Type B pancreatic cell (in vitro differentiated cells): ENCODE measurements at places on chromosomes 2 and 18. TPM values are rescaled to one million over a fixed set of nuclear protein-coding genes. Genes with fewer than 3 reads are reported as not detected.
A peak's percentile ranks its signal among the peaks of the same experiment; 100 is the strongest.

CHRNG gene
- total RNA-seq = 0.50 and 0.87 TPM in 2 replicates

GRCh38 chr2:97858442-97858841, 137.3 kb downstream of the TMEM131 start:
- DNase-seq = no peak

- no peak for DNase-seq
Observed at GRCh38 chr18:40866968-40867367, 1088.1 kb upstream of the PIK3C3 start.

DNA sequence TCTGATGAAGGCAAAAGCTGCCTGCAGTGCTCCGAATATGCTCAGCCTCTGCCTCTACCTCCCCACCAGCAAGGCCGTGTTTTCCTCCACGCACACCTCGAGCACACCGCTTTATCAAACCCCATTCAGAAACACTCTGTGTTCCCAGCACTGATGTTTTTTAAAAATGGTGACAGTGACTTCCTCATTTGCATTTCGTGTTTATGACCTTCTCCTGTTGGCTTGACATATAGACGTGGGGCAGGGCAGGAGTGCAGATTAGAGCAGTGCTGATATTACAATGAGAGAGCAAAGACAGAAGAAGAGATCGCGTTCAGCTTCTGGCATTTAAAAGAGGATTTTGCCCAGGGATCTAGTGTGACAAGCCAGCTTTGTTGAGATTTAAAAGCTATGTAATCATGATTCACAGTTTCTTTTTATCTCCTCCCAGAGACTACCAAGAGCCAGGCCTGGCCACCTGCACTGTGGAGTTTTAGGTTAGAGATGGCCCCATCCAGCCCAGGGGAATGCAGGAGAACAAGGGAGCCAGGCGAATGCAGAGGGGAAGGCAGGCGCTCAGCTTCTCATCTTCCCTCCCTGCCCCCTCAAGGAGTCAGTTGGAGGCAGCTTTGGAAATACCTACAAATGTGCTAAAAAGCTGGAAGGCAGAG, 61.5 kb upstream of the NEDD4L start:
- DNase-seq = no peak

MRPL19 gene
- total RNA-seq = 47.8 and 55.8 TPM in 2 replicates

PNPT1 gene
- 21.6 and 29.0 TPM in 2 replicates for total RNA-seq

- DNase-seq = no peak
Observed at GRCh38 chr18:11909061-11909455, 941 bp upstream of the MPPE1 start.

GRCh38 chr2:17759805-17760204, 5.9 kb downstream of the GEN1 start:
- no peak for DNase-seq

DNA sequence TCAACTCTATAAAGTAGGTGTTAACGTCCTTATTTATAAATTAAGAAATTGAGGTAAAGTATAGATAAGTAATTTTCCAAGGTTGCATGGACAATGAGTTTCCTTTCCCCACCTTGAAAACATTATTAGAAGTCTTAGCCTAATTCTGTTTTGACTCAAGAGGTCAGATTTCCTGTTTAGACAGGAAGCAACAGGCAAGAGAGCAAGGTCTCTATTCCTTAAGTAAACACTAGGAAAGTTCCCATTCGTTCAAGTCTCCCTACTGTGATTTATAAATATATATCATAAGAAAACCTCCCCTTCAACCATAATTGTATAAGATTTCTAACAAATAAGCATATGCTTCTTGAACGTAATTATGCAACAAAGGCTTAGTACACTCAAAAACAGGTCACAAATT, 40.3 kb downstream of the CLASP1 start:
- no peak for DNase-seq

- no peak for DNase-seq
Observed at GRCh38 chr2:140627136-140627535, 1503.7 kb downstream of the LRP1B start.

DNA sequence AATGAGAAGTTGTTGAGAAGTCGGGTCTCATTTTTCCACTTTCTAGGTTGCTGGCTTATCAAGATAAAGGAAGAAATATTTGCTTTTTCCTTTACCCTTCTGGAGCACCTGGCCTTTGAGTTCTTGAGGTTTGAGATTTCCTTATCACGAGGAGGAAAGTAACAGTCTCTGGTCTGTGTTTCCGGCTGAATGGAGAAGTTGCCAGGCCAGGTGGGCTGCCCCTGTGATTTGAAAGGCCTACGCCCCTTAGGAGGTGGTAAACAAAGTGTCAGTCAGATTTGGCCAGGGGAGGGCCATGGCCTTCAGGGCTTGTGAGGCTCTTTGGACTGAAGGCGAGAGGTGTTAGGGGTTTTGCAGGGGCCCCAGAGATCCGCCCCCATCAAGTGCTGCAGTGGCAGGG, 156.7 kb upstream of the HAAO start:
- DNase-seq = no peak

GRCh38 chr2:119440501-119440870, 8.8 kb downstream of the TMEM37 start:
- DNase-seq = no peak

IL1F10 gene
- not detected in 2 replicates for total RNA-seq

DNA sequence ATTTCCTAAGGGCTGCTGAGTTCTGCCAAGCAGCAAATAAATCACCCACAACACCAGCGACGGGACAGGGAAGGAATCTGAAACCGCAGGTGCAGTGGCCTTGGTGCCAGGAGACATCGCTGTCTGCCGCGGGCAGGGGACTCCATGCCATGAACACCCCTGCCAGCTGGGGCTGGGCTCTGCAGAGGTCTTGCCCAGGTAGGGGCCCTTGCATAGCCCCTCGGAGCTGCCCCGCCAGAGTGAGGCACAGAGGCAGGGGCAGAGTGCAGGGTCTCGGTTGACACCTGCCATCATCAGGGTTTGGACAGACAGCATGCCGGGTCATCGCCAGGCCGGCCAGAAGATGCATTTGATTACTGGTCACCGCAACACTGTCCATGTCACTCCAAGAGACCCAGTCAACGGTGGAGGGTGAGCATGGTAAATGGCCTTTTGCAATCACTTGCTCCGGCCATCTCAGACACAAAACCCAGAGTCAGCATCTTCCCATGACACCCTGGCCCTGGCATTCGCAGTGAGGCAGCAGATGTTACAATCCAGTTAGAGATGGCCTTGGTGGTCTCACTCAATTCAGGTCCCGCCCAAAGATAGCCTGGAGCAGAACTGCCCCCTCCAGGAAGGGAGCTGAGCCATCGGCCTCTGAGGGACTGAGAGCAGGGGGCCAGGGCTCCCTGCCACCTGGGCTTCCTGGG, 255.4 kb downstream of the NDUFA10 start:
- no peak for DNase-seq

DNA sequence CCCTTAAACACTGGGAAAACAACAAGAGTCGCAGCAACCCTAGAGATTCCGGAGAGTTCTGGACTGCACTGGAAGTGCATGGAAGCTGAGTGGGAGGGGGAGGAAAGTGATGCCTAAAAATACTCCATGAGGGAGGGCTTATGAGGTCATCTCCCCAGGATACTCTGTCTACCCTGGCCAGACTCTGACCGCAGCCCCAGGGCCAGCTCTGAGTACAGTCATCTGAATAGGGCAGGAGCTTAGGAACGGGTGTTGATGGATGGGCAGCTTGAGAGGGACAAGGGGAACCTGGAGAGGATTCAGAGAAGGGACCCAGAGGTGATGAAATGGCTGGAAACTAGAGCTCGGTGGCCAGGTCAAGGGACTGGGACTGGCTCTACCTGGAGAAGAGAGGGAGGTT, 79.3 kb upstream of the IGFBP5 start:
- DNase-seq = no peak

- peak; percentile 62 for DNase-seq
Observed at GRCh38 chr2:242029422-242030225, 160.1 kb downstream of the RTP5 start.

DNA sequence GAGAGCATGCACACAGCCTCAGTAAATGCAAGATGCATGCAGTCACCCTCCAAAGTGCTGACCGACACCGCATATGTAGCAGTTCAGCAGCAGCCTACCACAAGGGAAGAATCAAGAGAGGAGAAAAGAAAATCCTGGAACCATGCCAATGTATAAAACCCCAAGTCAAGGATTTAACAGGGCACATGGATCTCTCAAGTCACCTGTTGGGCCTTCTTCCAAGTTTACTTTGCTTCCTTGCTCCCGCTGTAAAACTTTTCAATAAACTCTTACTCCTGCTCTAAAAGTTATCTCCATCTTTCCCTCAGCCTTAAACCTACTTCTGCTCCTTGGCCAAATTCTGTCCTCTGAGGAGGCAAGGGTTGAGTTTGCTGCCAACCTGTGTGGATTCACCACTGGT, 147.8 kb upstream of the MAP2 start:
- no peak for DNase-seq

DNA sequence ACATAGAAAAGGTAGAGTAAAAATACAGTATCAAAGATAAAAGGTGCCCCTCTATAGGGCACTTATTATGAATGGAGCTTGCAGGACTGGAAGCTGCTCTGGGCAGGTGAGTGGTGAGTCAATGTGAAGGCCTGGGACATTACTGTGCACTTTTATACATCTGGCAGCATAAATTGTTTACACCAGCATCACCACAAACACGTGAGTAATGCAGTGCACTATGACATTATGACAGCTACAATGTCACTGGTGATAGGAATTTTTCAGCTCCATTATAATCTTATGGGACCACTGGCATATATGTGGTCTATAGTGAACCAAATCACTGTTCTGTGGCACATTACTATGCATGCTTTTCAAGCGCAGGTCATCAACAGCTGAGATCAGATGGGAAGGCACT, 48.1 kb downstream of the TPGS2 start:
- DNase-seq = no peak

DNA sequence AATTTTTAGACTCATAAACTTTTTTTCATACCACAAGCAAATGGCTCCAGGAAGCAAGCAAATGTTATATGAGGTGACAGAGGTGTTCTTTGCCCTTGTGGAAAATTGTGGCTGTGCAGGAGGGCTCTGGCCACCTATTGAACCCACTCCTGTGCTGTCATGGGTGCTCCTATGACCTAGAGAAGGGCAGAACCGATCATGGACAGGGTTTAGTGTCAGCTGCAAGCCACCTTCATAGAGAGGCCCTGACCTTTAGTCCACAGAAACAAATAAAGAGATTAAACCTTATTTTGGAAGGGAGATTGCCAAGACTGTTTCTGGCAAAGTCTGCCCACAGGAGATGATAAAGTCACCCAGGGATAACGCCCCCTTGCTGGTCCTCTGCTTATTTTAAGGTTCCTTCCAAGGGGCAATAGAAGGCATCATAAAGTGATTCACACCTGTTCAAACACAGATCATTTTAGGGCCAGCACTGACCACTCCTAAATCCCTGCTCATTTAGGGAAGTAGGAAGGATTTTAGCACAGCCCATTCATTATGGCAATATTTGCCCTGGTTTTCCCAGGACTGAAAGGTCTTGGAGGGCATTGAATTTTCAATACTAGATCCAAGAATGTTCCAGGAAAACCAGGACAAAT, 26.1 kb upstream of the STAT4 start:
- no peak for DNase-seq

LIMS2 gene
- 13.1 and 20.5 TPM in 2 replicates for total RNA-seq

- DNase-seq = no peak
Observed at GRCh38 chr2:25557179-25558036, 116.0 kb downstream of the DTNB start.
